ENCODE measurements at places on chromosomes 3 and 15.

DNA sequence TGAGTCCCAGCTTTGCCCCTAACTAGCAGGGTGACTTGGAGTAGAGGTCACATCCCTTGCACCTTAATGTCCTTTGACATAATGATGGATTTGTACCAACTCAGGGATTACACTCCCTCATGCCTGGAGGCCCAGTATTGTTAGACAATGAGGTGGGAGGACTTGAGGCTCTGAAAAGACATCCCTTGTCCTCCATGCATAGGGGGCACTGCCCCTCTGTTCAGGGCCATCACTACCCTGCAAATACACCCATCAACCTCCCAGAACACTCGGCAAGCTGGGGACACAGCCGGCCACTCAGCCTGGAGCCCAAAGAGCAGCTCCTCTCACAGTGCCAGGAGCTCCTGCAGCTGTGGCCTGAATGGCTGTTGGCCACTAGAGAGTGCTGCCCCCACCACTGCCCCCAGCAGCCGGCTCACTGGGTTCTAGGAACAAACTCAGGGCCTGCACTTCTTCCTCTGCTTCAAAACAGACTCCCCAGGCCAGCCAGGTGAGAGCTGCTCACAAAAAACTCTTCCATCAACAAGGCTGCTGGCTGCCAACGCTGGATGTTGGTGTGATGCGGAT lies 90.2 kb downstream of the GABRB3 start:
- DNase-seq, result no peak

DNA sequence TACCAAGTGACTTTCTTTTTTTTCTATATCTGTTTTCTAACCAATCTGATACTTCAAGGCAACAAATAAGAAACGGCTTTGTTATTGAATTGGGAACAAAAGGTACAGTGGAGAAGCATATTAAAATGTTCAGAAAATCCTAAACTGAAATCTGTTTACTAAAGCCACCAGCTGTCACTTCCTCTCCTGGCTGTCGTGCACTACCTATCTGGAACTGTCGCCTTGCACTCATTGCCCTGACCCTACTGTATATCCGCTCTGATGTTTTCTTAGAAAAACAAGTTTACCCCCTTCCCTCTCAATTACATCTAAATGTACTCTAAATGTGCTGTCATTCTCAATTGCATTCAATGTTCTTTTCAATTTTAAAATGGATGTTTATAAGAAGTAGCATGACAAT lies 439.8 kb upstream of the ARRDC4 start:
- no peak for DNase-seq

GRCh38 chr3:50174517-50174895 lies 16.9 kb upstream of the GNAT1 start:
- DNase-seq, result no peak

DNA sequence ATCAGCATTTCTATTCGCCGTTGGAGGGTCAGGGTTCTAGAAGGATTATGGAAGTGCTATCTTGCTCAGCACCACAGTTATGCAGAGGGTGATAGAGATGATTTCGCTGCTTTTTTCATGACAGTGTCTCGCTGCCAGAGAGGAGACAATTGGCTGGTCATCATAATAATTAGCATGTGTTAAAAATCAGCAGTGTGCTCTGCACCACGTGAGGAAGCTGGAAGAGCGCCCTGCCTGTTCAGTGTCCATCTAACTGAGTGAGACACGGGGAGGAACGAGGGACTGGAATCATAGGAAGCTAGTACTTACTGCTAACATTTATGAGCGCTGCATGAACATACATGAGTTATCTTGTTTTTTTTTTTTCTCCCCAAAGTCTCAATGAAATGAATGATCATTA lies 116.2 kb upstream of the PLAAT1 start:
- no peak for DNase-seq

DNA sequence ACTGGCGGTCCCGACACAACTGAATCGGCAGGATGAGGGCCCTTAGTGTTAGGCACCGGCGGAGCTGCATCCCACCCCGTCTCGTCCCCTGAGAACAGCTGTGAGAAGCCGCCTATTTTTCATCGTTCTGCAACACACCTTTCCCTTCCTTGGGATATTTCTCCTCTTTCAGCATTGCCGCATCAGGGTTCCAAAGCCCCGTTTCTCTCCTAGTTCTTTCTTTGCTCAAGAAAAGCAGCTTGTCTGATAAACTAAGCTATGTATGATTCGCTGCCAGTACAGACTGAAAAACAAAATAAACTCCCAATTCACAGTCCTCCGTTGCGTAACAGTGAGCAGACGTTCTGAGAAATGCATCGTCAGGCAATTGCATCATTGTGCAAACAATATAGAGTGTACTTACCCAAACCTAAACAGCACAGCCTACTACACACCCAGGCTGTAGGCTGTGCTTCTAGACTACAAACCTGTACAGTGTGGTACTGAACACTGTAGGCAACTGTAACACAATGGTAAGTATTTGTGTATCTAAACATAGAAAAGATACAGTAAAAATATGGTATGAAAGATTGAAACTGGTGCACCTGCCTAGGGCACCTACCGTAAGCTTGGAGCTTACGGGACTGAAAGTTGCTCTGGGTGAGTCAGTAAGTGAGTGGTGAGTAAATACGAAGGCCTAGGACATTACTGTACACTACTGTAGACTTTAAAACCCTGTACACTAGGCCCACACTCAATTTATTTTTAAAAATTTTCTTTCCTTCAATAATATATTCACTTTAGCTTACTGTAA lies 8.9 kb upstream of the ADAMTS17 start:
- DNase-seq, result no peak

- peak; percentile 91 for DNase-seq
Measured at GRCh38 chr3:39141171-39141995, 12.0 kb downstream of the CSRNP1 start.

DNA sequence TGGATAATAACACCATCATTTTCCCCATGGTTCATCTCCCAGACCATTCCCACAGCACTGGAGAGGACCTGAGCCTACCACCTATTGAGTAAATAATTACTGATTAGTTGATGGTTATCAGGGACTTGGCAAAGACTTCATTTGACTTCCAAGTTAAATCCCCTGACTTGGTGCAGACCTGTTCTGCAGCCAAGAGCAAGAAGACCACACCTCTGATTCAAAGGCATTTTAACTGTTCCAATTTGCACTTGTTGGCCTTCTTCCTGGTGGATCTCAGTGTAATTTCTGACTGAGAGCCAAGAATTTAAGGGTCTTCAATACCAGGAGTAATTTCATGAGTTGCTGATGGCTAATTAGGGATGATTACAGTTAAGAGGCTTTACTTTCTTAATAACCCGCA lies 24.0 kb downstream of the THSD4 start:
- DNase-seq, result no peak

GRCh38 chr15:90862964-90863778 lies 5.2 kb upstream of the FURIN start:
- peak; percentile 77 for DNase-seq

GRCh38 chr15:75727851-75728715 lies 15.4 kb upstream of the CSPG4 start:
- DNase-seq, result peak; percentile 80

DNA sequence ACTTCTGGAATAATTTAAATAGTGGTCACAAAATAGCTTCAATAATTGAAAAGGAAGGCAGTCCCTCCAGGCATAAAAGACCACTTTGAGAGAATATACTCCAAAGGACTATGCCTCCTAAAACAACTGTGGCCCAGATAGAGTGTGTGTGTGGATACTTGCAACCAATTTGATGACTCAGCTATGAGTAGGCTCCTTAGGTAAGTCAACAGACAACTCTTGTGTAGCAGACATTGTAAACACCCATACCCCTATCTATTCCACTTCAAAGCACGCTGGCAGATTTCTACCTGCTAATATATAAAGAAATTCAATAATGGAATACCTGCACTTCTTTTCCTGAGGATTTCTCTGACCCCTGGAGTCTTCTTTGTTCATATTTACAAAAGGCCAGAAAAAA lies 254.5 kb downstream of the NEK10 start:
- no peak for DNase-seq

GRCh38 chr3:34077417-34078195 lies 279.2 kb downstream of the PDCD6IP start:
- no peak for DNase-seq

DNA sequence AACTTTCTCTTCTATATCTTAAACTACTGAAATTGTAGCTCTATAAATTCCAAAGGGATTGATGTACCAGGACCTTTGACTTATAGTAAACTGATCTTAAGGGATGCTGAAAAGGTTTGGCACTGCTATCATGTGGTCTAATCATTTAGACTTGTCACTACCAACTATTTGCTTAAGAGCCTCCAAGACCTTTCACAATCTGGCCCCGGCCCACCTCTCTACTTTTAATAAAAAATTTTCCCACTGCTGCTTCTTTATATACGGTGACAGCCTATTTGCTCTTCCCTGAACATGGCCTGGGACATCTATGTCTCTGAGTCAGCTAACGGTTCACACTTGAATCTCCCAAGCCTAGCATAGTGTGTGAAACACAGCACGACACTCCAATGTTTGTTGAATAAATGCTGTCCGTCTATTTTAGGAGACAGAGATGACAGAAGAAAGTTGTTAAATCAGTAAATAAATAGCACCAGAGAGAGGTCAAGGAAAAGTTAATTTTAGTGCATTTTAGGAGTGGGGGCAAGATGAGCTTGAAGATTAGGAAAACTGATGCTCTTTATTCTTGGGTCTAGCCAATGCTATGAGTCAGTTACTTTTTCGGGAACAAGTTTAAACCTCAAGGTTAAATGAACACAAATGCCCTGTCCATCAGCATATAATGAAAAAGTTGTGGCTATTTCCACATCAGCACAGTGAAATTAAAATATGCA lies 212.9 kb downstream of the TIGIT start:
- DNase-seq, result no peak

DNA sequence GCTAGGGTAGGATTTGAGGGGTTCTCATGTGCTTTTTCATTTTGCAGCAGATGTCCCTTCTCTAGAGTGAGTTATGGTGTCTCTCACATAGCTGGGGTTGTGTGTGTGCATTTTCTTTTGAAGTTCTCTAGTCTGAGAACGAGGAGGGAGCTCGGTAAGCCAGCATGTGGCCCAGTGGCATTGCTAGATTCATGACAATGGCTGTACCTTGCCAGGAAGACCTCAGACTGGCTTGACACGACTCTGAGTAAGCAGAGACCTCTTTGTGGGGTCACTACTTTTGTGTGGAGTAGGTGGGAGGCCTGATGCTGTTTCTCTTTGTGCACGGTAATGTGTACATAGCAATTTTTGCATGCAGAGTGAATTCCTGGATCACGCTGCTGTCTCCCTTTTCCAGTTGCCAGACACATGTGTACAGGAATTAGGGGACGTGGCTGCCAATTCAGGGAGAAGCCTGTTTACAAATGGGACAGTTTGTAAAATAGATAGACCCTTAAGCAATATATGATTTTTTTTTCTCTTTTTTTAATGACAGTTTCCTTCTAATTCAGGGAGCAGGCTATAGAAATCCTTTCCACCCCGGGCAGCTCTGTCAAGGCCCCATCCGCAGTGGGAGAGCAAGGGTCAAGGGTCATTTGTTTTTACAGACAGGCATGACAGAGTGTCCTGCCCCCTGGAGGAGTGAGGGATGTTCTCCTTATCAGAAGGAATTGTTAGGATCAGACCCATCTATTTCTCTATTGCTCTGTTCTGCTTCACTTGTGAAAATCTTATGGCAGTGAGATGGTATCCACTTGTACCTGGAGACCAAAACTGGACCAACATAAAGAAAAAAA lies 4.6 kb downstream of the CACNA1D start:
- no peak for DNase-seq

DNA sequence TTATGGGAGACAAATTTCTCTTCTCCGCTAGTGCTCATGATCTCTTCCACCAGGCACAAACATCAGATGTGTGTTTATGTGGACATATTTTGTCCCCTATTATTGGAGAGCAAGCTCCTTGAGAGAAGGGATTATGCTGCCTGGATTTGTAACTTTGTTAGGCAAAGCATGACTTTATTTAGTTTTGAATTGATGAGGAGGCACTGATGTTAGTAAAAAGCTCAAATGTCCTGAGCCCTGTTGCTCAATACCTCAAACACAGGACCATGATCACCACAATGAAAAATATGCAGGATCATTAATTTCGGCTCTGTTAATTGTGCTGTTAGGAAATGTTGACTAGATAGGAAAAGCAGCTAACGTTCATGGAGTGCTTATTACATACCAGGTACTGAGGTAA lies 29.1 kb downstream of the SCG5 start:
- DNase-seq, result no peak

GRCh38 chr3:132637590-132637989 lies 22.0 kb downstream of the ACAD11 start:
- DNase-seq, result no peak

GRCh38 chr3:96213393-96213792 lies 601.0 kb upstream of the EPHA6 start:
- no peak for DNase-seq

DNA sequence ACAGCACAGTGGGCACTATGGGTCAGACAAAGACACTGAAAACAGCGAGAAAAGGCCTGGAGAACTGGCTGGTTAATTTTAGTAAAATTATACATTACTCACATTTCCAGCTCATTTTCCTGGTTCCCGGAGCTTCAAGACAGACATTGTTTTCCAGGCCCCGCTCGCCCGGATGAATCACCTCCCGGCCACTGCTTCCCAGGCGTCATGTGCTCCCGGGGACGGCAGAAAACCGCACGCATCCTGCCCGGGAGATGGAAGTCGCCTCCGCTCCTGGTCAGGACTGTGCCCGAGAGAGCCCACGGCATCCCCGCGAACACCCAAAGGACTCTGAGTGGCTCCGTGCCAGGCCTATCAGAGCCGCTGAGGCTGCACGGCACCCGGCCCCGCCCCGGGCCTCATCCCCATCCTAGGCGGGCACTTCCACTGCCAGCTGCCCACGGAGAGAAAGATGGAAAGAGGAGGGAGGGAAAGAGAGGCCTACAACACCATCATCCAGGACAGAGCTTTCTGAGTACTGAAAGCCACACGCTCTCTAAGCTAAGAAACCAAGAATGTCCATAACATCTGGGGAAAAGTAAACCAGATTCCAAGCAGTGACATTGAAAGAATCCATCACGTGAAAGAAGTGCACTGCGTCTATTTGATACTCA lies 75.1 kb downstream of the VGLL4 start:
- DNase-seq, result no peak

DNA sequence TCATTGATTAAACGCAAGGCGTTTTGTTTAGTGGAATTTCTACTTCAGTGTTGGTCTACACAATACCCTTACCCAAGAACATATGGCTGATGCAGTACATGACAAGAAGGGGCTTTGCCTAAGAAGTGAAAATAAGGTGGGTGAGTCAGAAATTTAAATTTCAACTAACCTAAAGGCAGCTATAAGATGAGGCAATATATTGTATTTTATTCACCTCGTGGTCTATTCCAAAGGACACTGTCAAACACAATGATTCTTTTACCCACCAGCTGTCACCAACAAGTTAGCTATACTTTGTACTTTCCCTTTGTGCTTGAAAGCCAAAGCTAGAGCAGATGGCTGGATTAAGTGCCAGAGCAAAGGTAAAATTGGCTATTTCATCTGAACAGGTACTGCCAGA lies 10.9 kb upstream of the SETMAR start:
- no peak for DNase-seq
